ENCODE measurements at places on chromosomes 2 and 18.

GRCh38 chr2:54422072-54422581 lies 34.0 kb upstream of the SPTBN1 start:
- DNase-seq = peak; percentile 57

GRCh38 chr2:106858810-106859209 lies 27.2 kb downstream of the ST6GAL2 start:
- no peak for DNase-seq

- DNase-seq = peak; percentile 10
Observed at GRCh38 chr2:46886268-46887027, 29.2 kb downstream of the MCFD2 start.

- DNase-seq = no peak
Observed at GRCh38 chr2:202286595-202286994, 21.0 kb downstream of the NOP58 start.

DNA sequence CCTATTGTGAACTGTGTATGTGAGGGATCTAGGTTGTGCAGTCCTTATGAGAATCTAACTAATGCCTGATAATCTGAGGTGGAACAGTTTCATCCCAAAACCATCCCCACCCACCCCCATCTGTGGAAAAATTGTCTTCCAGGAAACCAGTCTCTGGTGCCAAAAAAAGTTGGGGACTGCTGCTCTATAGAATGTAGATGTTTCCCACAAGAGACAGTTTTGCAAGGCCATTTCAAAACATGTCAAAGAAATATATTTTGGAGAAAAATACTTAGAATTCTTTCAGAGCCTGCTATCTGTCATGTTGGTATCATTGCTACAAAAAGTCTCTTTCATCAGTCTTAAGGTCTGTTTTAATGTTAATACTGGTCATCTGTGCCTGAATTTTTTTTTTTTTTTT lies 4.1 kb upstream of the SLC39A10 start:
- no peak for DNase-seq

DNA sequence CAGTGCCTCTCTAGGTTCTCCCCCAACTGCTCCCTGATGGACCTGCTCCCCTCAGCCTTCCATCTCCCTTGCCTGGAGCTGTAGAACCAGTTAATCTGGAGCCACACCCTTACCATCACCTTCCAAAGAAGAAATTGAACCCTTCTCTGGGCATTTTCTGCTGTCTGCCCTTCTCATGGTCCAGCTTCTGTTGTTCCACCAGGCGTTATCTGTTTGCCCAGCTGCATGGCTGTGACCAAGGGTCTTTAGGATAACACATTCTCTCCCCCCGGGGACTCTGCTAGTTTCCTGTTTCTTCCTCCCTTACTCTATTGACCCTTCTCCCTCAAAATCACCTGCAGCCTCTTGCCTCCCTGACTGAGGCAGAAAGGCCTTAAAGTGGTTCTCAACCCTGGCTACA lies 3.2 kb upstream of the ANKRD53 start:
- no peak for DNase-seq

DNA sequence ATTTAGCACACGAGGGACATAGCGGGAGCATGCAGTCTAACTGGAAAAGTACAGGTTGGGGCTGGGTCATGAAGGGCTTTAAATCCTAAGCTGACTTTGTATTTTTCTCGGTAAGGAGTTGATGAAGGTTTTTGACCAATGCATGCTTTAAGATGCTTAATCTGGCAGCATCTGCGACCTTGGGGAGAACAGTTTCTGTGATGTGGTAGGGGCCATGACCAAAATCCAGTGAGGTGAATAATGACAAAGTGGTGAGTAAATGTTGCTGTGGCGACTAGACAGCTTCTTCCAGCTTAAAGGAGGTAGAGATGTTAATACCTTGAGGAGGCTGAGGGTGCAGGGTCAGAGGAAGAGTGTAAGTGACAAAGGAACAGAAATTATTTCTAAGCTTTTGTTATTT lies 174.6 kb upstream of the ALPP start:
- no peak for DNase-seq

DNA sequence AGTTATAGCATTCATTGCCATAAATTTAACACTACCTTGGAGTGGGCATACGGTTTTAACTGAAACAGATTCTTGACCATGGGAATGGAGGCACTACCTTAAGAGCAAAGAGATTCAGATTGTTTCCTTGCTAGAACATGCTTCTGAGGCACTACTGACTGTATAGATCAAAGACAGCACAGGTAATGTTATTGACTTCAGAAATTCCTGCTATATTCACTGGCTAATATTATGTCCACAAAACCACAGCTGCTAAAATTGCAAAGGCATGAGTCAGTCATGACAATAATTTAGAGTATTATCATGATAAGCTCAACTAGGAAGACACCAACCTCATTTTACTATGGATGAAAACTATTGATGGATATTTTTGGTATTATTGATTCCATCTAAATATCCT lies 39.4 kb downstream of the SLC8A1 start:
- no peak for DNase-seq

GRCh38 chr2:236507393-236508085 lies 62.1 kb upstream of the ACKR3 start:
- peak; percentile 76 for DNase-seq

- DNase-seq = no peak
Observed at GRCh38 chr18:47120428-47120827, 29.9 kb downstream of the HDHD2 start.

DNA sequence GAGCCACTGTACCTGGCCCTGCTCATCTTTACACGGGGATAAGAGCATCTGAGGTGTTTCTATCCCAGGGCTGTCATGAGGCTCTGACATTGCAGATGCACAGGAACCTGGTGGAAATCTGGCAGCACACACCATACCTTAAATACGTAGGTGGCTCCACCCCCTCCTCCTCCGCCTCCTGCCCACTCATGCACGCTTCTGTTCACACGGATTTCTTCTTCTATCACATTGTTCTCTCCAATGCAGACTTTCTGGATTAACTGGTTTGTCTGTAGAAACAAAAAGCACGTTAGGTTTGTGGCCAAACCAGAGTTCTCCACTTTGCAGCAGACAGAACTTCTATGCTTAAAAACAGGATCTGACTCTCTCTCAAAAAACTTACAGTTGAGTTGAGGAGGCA lies 118.2 kb downstream of the CLIP4 start:
- DNase-seq = no peak

DNA sequence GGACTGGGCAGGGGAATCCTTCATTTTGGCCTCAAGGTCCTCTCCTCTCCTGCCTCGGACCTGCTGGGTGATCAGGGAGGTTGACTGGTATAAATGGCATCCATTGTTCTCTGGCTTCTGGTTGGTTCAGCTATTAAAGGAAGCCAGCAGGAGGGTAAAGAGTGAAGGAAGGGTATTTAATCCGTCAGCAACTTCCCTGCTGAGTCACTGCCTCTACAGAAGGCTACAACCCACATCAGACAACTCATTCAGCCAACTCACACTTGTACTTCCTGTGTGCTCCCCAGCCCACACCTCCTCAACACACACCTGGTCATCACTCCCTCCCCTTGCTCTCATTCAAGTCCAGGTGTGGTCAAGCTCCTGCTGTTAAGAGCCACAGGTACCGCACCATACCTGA lies 68.3 kb upstream of the MRPS9 start:
- DNase-seq = no peak

DNA sequence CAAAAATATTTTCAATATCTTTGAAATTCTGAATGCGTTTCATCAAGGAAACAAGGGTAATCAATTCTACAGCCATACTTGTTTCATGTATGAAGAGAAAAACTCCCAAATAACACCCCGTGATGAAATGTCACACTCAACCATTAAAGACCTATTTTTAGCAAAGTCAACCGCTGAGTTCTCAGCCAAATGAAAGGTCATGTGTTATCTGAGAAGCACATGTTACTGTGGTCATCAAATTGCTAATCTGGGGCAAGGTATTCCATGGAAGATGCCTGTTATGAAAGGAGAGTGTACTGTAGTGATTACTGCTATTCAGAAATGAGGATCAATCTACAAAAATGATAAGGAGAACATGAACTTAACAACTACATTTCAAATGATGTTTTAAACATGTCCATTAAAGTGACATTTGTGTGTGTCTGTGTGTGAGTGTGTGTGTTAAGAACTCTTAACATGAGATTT lies 126.7 kb downstream of the BCL2 start:
- DNase-seq = no peak

DNA sequence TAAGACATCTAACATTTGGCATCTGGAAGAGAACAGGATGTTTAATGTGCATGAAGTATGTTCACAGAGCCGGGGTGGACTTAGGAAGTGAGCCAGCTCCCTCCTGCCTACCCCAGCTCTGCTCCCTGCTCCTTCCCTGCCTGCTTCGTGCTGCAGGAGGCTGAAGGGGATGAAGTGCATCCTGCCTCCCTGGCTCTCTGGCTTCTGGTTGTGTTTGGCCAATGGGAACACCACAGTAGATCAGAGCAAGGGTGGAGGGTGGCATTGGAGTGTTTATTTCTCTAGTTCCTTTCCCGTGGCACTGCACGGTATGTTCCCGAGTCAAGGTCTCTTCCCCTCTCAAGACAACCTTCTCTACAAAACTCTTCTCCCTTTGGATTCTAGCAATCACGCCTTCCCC lies 379.9 kb downstream of the CLIP4 start:
- no peak for DNase-seq

DNA sequence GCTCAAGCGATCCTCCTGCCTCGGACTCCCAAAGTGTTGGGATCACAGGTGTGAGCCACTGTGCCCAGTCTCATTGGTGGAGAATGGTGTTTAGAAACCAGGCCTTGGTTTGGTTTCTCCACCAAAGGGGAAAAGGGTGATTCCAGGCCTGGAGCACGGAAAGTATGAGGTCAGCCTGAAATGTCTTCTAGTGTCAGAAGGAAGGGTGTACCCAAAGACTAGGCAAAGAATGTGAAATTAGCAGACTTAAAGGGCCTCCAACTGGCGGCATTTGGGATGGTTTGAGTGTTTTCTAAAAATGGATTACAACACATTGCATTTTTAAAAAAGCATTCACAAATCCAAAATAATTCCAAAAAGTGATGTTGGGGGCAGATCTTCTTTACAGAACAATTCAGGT lies 139.6 kb downstream of the SH3BP4 start:
- no peak for DNase-seq

- no peak for DNase-seq
Observed at GRCh38 chr2:209308415-209308814, 115.4 kb upstream of the MAP2 start.

- DNase-seq = no peak
Observed at GRCh38 chr2:65136253-65136652, 6.3 kb upstream of the RAB1A start.

DNA sequence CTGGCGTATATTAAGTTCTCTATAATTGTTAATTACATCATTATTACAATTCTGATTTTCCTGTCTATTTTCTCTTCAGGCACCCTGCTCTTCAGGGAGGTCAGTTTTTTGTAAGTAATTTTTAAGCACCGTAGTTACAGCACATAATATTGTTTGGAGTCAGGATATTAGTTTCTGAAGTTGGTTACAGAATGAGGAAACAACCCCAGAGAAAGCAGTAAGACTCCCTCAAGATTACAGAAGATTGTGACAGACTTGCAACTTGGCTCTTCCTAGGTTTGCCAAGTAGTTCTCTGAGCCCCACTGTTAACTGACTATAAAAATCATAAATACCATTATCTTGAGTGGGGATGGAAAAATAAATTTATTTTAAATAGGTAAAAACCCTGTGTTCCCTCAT lies 921 bp downstream of the RPE start:
- DNase-seq = no peak

DNA sequence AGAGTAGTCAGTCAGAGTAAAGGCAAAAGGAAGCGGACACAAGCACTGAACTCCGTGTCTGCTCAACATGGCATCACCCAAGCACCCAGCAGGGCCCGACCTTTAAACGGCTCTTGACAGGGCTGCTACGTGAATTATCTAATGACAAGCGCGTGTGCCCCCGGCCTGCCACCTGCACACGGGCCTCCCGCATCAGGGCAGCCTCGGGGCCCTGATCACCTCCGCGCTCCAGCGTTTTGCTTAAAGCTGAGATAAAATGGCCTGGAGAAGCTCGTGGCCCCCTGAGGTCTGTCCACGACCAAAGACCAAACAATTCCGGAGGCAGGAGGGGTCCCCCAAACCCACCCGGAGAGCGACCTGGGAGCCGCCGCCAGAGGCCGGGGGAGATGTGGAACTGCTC lies 376 bp downstream of the NDUFA10 start:
- DNase-seq = peak; percentile 26

- DNase-seq = no peak
Observed at GRCh38 chr2:219744600-219744999, 117.2 kb downstream of the SLC4A3 start.

GRCh38 chr2:44959855-44960254 lies 18.4 kb downstream of the SIX3 start:
- no peak for DNase-seq

- DNase-seq = no peak
Observed at GRCh38 chr2:218149098-218149497, 17.7 kb downstream of the CXCR1 start.

DNA sequence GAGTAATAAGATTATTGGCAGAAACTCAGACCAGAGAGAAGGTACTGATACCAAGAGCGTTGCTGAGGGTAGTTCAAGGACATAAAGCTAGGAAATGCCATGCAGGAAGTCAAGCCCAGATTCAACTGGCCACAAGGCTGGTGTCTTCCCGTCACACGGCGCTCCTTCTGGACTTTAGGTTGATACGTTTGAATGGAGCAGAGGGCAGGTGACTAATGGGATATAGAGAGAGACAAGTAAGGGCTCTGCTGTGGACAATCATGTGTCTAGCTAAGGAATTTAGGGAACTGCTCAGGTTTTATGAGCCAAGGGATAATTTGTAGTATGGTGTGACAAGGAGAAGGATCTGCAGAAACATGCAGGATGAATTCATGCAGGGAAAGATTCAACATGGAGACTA lies 83.9 kb upstream of the MC2R start:
- no peak for DNase-seq

DNA sequence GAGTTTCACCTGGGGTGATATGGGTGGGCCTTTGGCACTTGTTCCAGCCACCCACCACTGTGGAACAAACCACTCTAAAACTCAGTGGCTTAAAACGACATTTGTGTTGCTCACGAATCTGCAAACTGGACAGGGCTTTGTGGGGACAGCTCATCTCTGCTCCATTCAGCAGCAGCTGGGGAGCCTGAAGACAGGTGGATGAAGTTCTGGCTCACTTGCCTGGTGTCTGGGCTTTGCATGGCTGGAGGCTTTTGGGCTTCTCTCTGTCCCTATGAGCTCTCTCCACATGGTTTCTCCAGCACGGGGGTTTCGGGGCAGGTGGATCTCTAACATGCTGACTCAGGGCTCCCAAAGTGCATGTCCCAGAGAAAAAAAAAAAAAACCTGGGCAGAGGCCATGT lies 93.0 kb upstream of the GLI2 start:
- no peak for DNase-seq

GRCh38 chr18:58862851-58863538 lies 1.7 kb upstream of the ZNF532 start:
- no peak for DNase-seq

- DNase-seq = no peak
Observed at GRCh38 chr18:79484661-79485621, 89.2 kb downstream of the NFATC1 start.

GRCh38 chr2:6924101-6924923 lies 7.1 kb downstream of the RNF144A start:
- DNase-seq = no peak

Data from activated naive CD8-positive, alpha-beta T cell treated with anti-CD3 and anti-CD28 coated beads for 36 hours (primary cell).